ENCODE measurements at places on chromosomes 2 and 18. TPM values are rescaled to one million over a fixed set of nuclear protein-coding genes. Genes with fewer than 3 reads are reported as not detected.

Gene TRIM43
- total RNA-seq, result not detected

Gene FBLN7
- 0.28 TPM for total RNA-seq

Gene PTPRM
- total RNA-seq, result 26.0 TPM

Gene TTN
- 0.01 TPM for total RNA-seq

Gene CCDC148
- 0.31 TPM for total RNA-seq

Gene PRKAG3
- total RNA-seq, result not detected

Gene DYNAP
- total RNA-seq, result not detected

Gene FAP
- total RNA-seq, result not detected

Gene ASIC4
- total RNA-seq, result 0.08 TPM

Gene PTCD3
- total RNA-seq, result 111 TPM
